Esophagus muscularis mucosa (tissue), 4 donors: ENCODE measurements at places on chromosomes 6 and 20. TPM values are rescaled to one million over a fixed set of nuclear protein-coding genes. Genes with fewer than 3 reads are reported as not detected.

Gene SLC22A2
- not detected for total RNA-seq

Gene TAAR5
- not detected for total RNA-seq

Gene DEFB115
- not detected for total RNA-seq

Gene LINC00237
- total RNA-seq, result not detected

Gene CEP57L1
- total RNA-seq, result 15.0 TPM

Gene SOBP
- total RNA-seq, result 27.8 TPM

Gene SNTA1
- 51.6 TPM for total RNA-seq

Gene CST5
- 3.7 TPM for total RNA-seq

Gene SLCO4A1
- total RNA-seq, result 10.0 TPM

Gene TFAP2A
- total RNA-seq, result 1.3 TPM

DNA sequence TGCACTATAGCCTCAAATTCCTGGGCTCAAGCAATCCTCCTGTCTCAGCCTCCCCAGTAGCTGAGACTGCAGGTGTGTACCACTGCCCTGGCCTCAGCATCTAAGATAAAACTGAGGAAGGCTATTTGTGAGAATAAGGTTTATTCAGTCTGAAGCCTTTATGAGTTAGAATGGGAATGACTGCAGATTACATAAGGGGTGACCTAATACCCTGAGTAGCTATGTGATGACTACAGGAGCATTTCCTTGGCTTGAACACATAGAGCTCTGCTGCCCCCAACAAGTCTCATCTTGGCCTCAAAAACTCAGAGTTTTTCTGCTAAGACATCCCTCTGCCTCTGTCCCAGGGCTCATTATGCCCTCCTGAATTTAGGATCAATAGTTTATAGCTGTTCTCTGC is 7.6 kb downstream of the GSS start:
- no peak for DNase-seq
- peaks cover 16% of the 10 kb centered on the region for H3K4me1 ChIP-seq
- H3K4me3 ChIP-seq, result no peak overlapping the region
- peaks cover 41% of the 10 kb centered on the region for H3K36me3 ChIP-seq

- H3K4me3 ChIP-seq, result no peak overlapping the region
- H3K27ac ChIP-seq, result no peak overlapping the region
- H3K27me3 ChIP-seq, result no peaks in the 10 kb centered on the region
- no peak for DNase-seq
These were observed 724.2 kb downstream of the CD109 start for GRCh38 chr6:74420221-74420620.

GRCh38 chr20:48691523-48691922 is 136.3 kb downstream of the PREX1 start:
- no peaks in the 10 kb centered on the region for H3K27me3 ChIP-seq
- DNase-seq, result no peak
- H3K4me3 ChIP-seq, result no peak overlapping the region
- H3K27ac ChIP-seq, result no peak overlapping the region

DNA sequence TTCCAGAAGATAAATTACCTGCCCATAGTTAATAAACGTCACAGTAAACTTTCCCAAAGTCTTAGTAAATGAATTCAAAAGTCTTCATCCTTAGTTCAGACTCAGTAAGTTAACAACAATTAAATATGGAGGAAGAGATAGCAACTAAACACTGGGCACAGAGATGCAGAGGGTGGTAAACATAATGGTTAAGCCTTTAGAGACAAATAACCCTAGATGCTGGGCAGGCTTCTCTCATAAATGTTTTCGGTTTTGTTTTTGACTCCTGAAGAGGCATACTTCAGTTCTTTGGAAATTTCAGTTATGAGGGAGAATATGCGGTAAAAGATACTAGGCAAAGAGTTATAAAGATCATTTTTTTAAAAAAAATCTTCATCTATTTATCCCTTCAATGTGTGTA is 369.8 kb downstream of the FRK start:
- no peaks in the 10 kb centered on the region for H3K4me1 ChIP-seq
- H3K27ac ChIP-seq, result no peak overlapping the region
- no peak for DNase-seq

DNA sequence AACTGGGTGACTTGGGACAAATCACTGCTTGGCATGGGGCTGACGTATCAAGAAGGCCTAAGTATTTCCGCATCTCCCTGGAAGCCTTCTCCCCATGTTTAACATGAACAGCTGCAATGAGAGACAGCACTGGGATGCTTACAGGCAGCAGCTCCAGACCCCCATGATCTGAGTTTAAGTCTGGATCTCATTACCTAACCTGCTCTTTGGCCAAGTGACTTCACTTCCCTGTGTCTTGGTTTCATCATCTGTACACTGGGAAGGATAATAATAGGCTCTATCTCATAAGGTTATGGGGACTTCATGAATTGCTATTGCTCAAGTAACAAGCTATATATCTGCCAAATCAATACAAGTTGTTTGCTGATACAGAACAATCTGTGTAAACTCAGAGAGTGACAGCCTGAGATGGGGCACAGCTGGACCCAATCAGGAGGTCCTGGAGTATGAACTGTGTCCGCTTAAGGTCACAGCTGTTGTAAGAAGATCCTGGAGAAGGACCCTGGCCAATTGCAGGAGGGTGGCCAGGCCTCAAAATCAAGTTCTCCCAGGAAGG is 56.0 kb downstream of the TGM2 start:
- no peaks in the 10 kb centered on the region for H3K27me3 ChIP-seq
- H3K27ac ChIP-seq, result peak overlapping the region; percentile 75
- peaks cover 38% of the 10 kb centered on the region for H3K4me1 ChIP-seq
- H3K36me3 ChIP-seq, result no peaks in the 10 kb centered on the region
- no peak overlapping the region for H3K4me3 ChIP-seq
- peak; percentile 92 for DNase-seq

GRCh38 chr6:137736048-137736818 is 130.8 kb upstream of the TNFAIP3 start:
- H3K36me3 ChIP-seq, result no peaks in the 10 kb centered on the region
- no peak overlapping the region for H3K4me3 ChIP-seq
- DNase-seq, result no peak
- no peak overlapping the region for H3K27ac ChIP-seq
- no peaks in the 10 kb centered on the region for H3K27me3 ChIP-seq

- no peak overlapping the region for H3K27ac ChIP-seq
- H3K4me1 ChIP-seq, result peaks cover 34% of the 10 kb centered on the region
- no peak overlapping the region for H3K4me3 ChIP-seq
- H3K27me3 ChIP-seq, result no peaks in the 10 kb centered on the region
- DNase-seq, result no peak
These were observed 112.9 kb downstream of the BACH2 start for GRCh38 chr6:90183587-90184333.

DNA sequence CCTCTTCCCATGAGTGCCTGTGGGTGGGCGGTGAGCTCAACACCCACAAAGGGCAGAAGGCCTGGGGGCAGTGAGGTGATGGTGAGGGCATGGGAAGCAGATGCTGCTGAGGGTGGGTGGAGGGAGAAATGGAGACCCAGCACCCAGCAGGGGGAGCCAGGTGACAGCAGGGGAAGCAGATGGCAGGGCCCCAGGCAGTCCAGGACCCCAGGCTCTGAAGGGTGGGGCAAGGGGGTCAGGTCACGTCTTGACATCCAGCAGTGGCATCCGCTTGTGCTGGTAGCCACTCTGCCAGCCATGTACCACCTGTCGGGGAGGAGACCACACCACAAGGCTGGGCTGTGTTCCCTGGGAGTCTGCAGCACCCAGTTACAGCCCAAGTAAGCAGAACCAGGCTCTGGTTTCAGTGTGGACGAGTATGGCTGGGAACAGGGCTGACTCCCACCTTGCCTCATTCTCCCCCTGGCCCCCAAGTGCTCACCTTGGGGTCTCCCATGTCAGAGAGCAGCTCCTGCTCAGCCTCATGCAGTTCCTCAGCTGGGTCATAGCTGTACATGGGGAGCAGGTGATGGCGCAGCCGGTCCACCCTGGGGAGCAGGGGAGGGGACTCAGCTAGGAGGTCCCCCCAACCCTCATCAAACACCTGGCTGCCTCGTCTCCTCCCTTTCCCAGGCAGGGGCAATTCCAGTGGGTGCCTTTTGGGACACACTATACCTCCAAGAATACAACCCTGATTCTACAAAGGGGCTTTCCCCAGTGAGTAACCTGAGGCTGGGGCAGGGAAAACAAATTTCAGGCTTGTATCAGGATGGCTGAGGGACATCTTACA is 2.0 kb downstream of the SMIM29 start:
- no peak overlapping the region for H3K4me3 ChIP-seq
- H3K27me3 ChIP-seq, result no peaks in the 10 kb centered on the region
- H3K27ac ChIP-seq, result peak overlapping the region; percentile 91
- no peak for DNase-seq
- H3K36me3 ChIP-seq, result no peaks in the 10 kb centered on the region

DNA sequence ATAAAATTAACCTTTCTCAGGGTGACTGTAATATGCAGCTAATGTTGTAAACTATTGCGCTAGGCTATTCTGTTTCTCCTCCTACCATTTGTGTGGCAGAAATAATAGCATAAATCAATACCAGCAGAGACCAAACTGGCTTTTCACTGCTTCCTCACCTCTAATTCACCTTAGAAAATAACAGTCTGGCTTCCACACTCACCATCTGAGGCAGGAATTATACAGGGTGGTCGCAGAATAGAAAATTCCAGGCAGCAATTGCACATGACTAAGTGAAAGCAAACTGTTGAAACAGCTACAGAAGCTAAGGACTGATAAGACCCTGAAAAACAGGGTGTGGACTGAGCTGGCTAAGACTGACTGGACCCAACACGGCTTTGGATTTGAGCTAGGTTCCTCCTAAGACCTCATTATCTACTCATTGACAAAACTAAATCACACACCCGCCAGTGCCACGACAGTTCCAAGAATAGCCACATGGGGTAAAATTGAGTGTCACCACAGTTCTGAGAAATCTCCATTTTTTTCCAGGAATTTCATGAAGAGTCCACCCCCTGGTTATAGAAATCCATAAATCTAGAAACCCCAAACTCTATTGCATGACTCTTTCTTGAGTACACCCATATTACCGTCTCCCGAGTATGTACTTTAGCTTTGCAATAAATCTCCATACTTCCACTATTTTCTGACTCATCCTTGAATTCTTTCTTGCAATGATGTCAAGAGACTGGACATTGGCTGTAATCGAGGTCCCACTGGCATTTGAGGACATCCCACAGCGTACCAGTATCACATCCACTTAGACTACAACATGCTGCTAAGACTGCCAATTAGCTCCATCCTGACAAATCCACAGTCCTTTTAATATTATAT is 60.9 kb upstream of the KCNQ5 start:
- H3K27me3 ChIP-seq, result no peaks in the 10 kb centered on the region
- no peaks in the 10 kb centered on the region for H3K4me1 ChIP-seq
- no peak overlapping the region for H3K27ac ChIP-seq
- no peak for DNase-seq
- no peaks in the 10 kb centered on the region for H3K36me3 ChIP-seq
- no peak overlapping the region for H3K4me3 ChIP-seq

GRCh38 chr6:85429346-85429745 is 20.5 kb upstream of the NT5E start:
- no peak overlapping the region for H3K27ac ChIP-seq
- H3K4me1 ChIP-seq, result no peaks in the 10 kb centered on the region
- no peak for DNase-seq
- H3K36me3 ChIP-seq, result no peaks in the 10 kb centered on the region
- no peak overlapping the region for H3K4me3 ChIP-seq

- H3K27me3 ChIP-seq, result no peaks in the 10 kb centered on the region
- no peaks in the 10 kb centered on the region for H3K36me3 ChIP-seq
- H3K4me3 ChIP-seq, result no peak overlapping the region
- DNase-seq, result no peak
- H3K27ac ChIP-seq, result no peak overlapping the region
These were observed 8.1 kb upstream of the HBS1L start for GRCh38 chr6:135062735-135063134.

DNA sequence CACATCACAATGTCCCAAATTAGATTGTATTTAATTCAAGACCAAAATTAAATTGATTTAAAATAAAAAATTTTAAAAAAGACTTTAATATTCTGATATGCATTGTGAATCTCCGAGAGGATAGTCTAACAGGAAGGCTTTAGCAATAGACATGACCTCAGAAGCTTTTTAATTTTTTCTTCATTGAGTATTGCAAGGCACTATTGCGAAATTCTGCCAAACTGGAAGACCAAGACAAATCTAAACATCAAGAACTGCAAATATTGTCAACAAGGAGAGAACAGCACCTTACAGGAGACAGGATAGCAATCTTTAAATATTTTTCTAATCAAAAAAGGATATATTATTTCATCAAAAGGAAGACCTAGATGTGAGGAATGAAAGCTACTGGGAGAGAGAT is 56.9 kb downstream of the BMP5 start:
- H3K4me3 ChIP-seq, result no peak overlapping the region
- no peak for DNase-seq
- no peaks in the 10 kb centered on the region for H3K36me3 ChIP-seq

GRCh38 chr20:44532259-44532980 is 10.6 kb upstream of the SERINC3 start:
- H3K27me3 ChIP-seq, result no peaks in the 10 kb centered on the region
- peaks cover 46% of the 10 kb centered on the region for H3K4me1 ChIP-seq
- H3K4me3 ChIP-seq, result peak overlapping the region; percentile 87
- no peak for DNase-seq
- H3K36me3 ChIP-seq, result no peaks in the 10 kb centered on the region
- H3K27ac ChIP-seq, result peak overlapping the region; percentile 89

DNA sequence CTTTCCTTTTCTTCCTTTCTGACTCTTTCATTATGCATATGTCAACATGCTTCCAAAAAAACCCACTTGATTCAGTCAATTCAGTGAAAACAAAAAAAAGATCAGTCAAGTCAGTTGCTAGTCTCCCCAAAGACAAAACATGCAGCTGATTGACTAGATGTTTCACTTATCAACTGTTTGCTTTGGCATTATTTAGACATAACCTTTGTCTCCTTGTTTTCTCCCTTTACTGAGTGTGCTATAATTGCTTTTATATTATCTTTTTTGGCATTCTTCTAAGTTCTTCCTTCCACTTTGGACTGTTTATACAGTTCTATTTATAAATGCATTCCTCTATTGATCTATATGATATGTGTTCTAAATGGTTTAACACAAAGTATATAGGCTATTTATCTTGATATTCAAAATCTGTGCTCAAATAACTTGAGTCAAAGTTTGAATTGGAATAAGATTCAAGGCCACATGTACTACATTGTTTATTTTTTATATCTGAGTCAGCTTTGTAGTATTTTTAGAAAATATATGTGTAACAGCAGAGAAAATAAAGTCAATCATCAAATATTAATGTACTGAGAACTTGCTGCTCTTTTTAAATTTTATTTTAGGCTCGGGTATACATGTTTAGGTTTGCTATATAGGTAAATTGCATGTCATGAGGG is 260.5 kb downstream of the CENPW start:
- H3K36me3 ChIP-seq, result no peaks in the 10 kb centered on the region
- H3K4me1 ChIP-seq, result no peaks in the 10 kb centered on the region
- H3K4me3 ChIP-seq, result no peak overlapping the region
- no peak overlapping the region for H3K27ac ChIP-seq
- no peak for DNase-seq

GRCh38 chr6:127514773-127515227 is 4.3 kb downstream of the MTCL3 start:
- H3K4me3 ChIP-seq, result peak overlapping the region; percentile 71
- H3K36me3 ChIP-seq, result no peaks in the 10 kb centered on the region
- H3K27ac ChIP-seq, result no peak overlapping the region
- peaks cover 39% of the 10 kb centered on the region for H3K4me1 ChIP-seq
